ENCODE measurements at places on chromosomes 11 and 22. TPM values are rescaled to one million over a fixed set of nuclear protein-coding genes. Genes with fewer than 3 reads are reported as not detected.

GRCh38 chr11:11022125-11022730 is 164.4 kb upstream of the ZBED5 start:
- peak; percentile 14 for DNase-seq

DNA sequence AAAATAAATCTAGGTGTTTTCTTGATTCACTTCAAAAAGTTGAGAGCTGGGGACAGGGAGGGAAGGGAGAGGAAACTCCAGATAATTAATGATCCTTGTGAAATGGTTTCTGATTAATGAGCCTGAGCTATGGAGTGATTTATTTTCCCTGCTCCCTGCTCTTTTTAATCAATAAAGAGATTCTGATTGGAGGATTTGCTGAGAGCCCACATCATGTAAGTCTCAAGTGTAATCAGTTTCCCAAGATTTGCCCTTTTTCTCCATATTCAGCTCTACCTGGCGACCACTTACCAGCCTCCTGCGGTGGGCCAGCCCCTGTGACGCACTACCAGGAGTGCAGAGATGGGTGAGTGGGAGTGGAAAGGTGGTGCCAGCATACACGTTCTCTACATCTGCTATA is 114.0 kb downstream of the NAV2 start:
- no peak for DNase-seq

DNA sequence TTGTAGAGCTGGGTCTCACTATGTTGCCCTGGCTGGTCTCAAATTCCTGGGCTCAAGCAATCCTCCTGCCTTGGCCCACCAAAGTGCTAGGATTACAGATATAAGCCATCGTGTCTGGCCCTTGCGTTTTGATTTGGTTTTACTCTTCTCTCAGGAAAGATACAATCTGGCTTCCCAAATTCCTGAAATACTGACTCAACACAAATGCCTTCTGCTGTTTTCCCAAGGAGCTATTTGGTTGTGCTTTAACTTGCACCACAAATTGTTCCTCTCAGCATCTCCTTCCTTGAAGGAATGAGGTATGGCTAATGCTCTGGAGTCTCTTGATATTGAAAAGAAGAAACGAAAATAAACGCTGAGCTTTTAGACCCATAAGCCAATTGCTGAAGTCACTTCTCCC is 110.0 kb upstream of the PAX6 start:
- DNase-seq = peak; percentile 28

Gene JHY
- total RNA-seq = 4.6 TPM

DNA sequence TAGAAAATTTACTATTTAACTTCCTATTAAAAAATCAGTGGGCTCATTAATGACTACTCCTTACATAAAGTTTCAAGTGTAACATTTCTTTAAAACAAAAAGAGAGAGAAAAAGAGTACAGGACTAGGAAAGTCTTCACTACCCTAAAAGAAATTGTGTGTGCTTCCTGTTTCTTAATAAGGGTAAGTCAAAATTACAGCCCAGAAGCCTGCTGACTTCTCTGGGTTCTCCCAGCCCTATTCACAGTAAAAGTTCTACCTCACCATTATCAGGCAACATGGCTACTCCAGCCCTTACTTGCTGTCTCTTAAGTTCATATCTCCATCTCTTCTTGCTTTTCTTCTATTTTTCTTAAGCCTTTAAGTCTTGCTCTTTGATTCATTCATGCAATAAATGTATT is 20.3 kb upstream of the ZC3H12C start:
- no peak for DNase-seq

- DNase-seq = no peak
Measured at GRCh38 chr22:19063581-19064353, 58.4 kb downstream of the DGCR2 start.

Gene RASGRP2
- not detected for total RNA-seq

DNA sequence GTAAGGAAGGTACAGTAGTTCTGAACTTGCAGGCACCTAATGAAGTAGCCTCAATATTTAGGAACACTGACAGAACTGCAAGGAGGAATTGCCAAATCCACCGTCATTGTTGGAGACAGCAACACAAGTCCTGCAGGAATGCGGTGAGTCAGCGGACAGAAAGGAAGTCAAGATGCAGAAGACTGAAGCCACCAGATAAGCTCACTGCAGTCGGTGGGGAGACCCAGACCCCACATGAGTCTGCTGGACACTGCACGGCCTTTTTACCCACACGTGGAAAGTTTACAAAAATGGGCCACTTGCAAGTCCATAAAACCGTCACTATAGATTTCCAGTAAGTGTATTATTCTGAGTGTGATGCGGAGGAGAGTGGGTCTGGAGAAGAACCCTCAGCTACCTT is 1471.6 kb downstream of the TBC1D22A start:
- DNase-seq = peak; percentile 1

- no peak for DNase-seq
Measured at GRCh38 chr11:128968916-128969315, 26.2 kb upstream of the TP53AIP1 start.

DNA sequence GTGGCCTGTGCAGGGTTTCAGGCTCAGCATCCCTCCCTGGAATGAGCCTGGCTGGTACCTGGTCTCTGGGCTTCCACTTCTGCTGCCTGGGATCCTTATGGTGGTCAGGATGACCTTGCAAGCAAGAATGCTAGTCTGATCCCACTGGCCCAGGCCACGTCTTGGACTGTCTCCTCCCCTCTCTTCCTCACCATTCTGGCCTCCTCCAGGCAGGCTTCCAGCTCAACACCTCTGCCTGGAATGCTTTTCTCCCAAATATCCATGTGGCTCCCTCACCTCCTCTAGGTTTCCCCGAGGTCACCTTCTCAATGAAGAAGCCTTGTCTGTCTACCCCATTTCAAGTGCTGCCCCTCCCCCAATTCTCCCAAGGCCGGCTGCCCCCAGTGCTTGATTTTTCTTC is 39.4 kb upstream of the ALX4 start:
- DNase-seq = no peak

Gene PTPRJ
- 13.6 TPM for total RNA-seq

DNA sequence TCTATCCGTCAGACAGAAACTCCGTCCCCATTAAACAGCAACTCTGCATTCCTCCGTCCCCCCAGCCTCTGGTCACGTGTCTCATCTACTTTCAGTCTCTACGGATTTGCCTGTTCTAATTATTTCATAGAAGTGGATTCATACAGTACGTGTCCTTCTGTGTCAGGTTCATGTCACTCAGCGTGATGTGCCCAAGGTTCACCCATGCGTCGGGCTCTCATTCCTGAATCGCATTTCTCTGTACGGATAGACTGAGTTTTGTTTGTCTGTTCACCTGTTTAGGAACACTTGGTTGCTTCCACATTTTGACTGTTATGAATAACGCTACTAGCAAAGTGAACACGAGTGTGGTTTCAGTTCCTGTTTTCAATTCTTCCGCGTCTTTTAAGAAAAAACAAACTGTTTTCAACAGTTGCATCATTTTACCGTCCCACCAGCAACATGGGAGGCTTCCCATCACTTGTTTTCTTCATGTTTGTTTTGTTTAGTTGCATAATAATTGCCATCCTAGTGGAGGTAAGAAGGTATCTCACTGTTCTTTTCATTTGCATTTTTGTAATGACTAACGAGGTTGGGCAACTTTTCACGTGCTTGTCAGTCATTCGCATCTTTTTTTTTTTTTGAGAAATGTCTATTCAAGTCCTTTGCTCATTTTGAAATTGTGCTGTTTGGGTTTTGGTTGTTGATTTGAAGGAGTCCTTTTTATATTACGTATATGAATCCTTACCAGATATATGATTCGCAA is 8.9 kb upstream of the NLRP6 start:
- DNase-seq = no peak

DNA sequence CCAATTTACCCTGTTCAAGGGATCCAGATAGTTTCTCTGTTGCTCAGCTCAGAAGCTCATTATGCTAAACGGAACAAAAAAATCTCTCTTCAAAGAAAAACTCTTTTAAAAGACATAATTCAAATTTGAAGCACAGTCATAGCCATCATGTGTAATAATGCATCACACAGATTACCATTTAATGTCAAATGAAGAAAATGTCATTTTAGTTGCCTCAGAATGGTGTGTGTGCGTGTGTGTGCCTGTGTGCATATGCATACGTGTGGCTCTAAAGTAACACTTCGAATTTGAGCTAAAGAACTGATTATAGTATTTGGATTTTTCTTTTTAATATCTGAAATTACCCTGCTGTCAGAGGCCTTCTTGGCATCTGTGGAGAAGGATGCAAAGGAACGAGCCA is 9.9 kb downstream of the TTC12 start:
- DNase-seq = no peak

Gene EMID1
- not detected for total RNA-seq

DNA sequence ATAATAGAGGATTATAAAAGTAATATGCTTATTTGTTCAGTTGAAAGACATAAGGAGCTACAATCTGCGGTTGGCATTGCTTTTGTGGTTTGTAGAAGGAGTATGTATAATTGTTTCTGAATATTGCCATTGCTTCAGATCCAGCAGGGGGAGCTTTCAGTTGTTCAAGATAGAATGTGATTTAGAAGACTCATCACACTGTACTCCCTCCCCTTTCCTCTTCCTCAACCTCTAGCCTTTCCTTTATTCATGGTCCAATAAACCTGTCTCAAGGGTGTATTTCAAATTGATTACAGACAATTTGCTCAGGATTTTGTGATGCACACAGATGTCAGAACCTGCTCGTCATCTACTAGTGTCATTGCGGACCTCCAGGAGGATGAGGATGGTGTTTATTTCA is 9.8 kb downstream of the PRMT3 start:
- peak; percentile 58 for DNase-seq

All from RPMI7951 (cell line).